CD4-positive, alpha-beta T cell treated with Interleukin-15 for 1 hour (primary cell): ENCODE measurements at places on chromosomes 11 and 22.

DNA sequence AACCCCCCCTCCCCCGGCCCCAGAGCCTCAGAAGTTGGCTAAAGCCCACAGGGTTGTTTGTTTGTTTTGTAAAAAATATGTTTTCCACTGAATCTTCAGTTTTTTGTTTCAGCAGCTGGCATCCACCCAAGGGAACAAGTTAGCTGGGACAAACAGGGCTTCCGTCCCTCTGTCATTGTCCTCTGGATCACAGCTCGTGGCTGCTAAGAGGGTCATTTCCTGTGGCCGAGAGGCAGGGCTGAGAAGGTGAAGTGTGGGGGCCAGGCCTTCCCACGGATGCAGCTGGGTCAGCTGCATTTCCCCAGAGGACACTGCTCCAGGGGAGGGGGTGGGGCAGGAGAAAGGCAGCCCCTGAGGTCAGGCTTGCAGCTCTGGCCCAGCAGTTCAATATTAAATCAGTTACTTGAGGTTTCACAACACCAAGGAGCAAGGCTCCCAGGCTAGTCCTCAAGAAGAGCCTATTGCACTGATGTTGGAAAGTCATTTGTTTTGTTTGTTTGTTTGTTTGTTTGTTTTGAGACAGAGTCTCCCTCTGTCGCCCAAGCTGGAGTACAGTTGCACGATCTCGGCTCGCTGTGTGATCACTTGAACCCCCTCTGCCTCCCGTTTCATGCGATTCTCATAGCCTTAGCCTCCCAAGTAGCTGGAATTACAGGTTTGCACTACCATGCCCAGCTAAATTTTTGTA is 34.4 kb upstream of the SMTN start:
- DNase-seq: no peak

GRCh38 chr11:45180179-45180847 is 33.9 kb downstream of the PRDM11 start:
- DNase-seq: no peak

- peak; percentile 55 for DNase-seq
Measured at GRCh38 chr11:130181295-130182272, 22.0 kb downstream of the ST14 start.

DNA sequence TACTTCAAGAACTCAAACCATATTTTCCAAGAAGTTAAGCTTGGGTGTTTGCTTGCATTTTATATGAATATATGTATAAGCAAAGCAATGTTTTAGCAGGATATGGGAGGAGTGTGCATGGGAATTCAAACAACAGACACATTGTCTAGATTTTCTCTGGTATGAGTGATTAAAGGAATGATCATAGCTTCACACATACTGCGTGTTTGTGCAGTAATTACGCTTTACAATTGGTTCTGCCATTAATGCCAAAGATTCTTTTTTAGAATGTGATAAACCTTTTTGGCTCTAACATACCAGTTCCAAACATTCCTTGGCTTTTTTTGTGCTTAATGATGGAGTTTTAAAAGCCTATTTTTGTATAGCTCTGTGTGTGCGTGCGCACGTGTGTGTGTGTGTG is 54.0 kb downstream of the CCDC34 start:
- no peak for DNase-seq

- peak; percentile 56 for DNase-seq
Measured at GRCh38 chr11:10405865-10406592, 49.0 kb upstream of the AMPD3 start.

- no peak for DNase-seq
Measured at GRCh38 chr11:46976182-46976854, 39.8 kb downstream of the CSTPP1 start.

DNA sequence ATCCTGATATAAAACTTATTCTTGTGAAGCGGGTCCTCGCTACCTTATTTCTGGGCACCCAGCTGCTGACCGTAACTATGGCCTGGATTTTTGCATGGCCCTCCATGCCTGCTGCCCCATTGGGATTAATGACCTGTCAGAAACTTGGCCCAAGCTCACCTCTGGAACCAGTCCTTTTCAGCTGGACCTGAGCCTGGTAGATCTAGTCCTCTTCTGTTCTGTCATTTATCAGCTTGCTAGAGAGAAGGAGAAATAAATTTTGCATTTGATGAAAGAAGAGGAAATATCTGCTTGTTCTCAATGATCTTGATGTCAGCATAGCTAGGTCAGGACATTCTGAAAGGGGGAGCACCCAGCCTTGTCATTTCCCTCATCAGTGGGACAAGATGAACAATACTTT is 387.8 kb upstream of the LARGE1 start:
- no peak for DNase-seq

GRCh38 chr11:69814902-69815301 is 4.3 kb downstream of the FGF3 start:
- DNase-seq: no peak

GRCh38 chr11:1896923-1897322 is 5.2 kb upstream of the PRR33 start:
- no peak for DNase-seq

- no peak for DNase-seq
Measured at GRCh38 chr11:116412118-116412889, 360.5 kb downstream of the BUD13 start.

DNA sequence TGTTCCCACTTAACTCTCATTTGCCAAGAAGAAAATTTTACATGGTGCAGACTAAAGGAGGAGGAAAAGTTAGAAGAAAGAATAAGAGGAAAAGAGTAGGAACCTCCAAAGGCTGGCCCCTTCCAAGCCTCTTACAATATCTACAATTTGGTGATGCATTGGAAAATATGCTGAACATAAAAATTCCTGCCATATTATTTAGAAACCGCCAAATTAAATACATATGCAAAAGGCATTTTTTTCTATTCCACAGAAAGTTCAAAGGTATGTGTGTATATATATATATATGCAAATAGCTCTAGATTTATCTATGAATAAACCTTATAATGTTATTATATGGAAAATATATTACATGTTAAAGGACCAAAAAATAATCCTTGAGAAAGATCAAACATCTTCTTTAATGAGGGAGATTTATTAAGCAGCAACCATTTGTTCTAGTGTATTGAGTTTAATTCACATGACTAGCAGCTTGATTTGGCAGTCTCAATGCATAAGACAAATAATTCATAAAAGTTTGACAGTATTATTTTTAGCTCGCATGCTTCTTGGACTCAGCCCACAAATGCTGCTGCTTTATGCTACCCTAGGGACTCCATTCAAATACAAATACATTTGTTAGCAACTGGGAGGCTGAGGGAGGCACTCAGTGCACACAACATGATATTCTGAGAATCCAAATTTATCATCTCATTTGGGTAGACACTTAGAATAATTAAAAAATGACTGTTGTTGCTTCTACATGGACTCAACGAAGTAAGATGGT is 184.9 kb downstream of the SBF2 start:
- DNase-seq: no peak

- no peak for DNase-seq
Measured at GRCh38 chr11:11555208-11555607, 66.6 kb downstream of the GALNT18 start.

DNA sequence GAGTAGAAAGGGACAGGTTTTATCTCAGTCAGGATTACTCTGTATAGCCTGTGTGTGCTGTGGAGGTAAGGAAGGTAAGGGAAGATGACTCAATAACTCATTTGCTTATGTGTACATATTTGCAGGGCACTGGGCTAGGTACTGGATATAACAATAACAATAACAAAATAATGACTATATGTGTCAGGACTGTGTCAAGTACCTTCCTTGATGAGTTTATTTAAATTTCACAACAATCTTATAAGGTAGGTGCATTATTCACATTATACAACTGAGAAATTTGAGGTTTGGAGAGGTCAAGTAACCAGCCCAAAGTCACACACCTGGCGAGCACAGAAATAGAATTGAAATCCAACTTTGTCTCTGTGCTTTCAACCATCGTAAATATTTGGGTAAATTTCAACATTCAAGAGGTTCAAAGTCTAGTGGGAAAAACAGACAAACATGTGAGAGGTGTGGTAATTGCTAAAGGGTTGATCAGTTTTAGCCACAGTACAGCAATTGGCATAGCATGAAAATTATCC is 131.8 kb downstream of the APIP start:
- DNase-seq: no peak

- no peak for DNase-seq
Measured at GRCh38 chr11:7573558-7574296, 59.9 kb downstream of the PPFIBP2 start.

DNA sequence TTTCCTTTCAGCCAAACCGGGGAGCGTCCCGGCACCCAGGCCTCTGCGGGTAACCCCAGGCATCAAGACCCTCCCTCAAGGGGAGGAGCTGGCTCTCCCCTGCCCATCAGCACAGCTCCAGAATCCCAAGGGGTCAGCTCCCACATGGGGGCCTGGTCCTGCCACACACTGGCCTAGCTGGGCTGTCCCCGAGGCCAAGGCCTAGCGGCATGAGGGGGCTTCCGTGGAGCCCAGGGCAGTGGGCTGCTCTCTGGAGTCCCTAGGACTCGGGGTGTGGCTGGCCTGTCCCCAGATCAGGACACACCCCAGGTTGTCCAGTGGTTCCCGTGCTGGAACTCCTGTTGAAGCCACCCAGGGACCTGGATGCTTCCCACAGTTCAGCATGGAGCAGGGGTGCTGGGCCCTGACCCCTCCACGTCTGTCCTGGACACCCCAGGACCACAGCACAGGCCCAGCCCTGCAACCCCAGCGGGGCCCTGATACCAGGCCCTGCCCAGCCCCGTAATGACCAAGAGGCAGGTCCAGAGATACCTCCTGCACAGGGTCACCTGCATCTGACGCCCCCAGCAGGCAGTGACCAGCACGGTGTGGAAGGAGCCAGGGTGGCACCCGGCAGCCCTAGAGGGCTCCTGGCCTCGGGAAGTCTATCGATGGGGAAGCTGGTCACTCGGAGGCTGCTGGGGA is 5.5 kb downstream of the HRAS start:
- DNase-seq: no peak

GRCh38 chr22:26364066-26365015 is 64.7 kb upstream of the ASPHD2 start:
- DNase-seq: peak; percentile 54

DNA sequence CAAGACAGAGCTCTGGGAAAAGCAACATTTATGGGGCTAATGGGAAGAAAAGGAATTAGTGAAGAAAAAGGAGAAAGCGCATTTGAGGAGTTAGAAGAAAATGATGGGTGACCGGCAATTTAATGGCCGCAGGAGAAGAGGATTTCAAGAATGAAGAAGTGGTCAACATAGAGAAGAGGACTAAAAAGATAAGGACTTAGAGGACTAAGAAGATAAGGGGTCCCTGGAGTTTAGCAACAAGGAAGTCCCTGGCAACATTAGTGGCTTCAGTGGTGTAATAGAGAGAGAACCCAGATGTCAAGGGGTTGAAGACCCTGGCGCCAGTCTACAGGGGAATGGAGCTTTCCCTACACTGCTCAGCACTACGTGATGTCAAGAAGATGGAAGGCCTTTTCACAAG is 32.3 kb downstream of the WEE1 start:
- DNase-seq: no peak

DNA sequence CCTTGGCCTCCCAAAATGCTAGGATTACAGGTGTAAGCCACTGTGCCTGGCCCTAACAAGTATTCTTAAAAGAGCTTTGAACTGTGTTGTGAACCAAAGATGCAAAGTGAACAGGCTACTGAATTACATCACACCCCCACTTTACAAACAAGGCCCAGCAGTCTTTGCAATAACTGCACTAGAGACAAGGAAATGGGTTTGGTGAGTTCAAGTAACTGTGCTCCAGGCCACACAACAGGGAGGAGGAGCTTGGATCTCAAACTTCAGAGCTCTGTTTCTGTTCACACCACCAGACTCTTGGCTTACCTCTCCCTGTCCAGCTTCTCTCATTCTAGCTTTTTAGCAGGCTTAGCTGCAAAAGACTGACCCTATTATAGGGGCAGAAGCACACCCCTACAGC is 30.4 kb upstream of the RASL10A start:
- DNase-seq: no peak

DNA sequence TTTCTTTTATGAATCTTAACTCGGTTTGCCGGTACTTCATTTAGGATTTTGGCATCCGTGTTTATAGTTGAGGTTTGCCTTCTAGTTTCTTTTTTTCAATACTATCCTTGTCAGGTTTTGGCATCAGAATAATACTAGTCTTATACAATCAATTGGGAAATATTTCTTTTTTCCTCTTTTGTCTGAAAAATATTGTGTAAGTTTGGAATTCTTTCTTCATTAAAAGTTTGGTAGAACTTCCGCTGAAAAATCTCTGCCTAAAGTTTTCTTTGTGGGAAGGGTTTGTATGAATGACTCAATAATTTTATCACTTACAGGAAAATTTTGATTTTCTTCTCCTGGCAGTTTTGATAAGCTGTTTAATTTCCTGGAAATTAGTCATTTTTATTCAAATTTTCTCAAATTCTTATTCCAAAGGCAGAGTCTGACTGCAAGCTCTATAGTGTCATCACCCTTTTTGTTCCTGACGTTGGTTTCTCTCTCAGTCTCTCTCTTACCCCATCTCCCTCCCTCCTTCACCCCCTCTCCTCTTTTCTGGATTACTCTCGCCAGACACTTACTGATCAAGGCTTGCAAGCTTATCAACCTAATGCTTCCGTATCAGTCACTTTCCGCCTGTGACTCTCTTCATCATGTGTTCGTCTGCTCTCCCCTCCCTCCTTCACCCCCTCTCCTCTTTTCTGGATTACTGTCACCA is 555.7 kb downstream of the TBC1D22A start:
- no peak for DNase-seq

DNA sequence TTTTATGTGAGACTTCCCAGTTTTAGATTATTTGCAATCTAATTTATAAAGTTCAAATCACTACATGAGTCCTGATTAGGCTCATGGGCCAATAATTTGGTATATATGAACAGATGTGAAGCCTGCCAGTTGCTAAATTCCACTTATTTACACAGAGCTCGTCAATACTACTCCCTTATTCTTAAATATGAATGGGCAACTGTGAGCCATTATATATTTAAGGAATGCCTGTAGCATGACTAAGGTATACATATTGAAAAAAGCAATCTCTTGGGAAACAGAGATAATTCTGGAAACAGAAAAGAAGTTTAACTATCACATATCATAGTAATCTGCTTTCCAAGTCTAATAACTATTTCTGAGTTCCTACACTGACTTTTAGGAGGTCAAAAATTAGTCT is 27.0 kb downstream of the RBMXL2 start:
- DNase-seq: no peak
